ENCODE measurements at places on chromosomes 5 and 9.
A peak's percentile ranks its signal among the peaks of the same experiment; 100 is the strongest.

DNA sequence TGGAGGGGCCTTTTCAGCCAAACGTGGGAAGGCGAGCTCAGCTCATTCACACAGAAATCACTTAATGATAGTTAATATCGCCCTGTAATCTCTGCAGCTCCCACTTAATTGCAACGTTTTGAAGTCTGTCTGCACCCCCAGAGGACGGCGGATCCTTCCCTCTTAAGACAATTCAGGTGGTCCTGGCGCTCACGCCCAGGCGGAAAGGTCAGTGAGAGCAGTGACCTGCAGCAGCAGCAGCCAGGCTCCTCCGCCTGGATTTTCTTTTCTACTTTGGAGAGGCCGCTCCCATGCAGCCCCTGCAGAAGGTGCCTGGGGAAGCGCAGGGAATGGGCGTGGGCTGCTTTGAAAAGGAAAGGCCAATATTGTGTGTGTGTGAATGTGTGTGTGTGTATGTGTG lies 400.9 kb upstream of the IRX1 start:
- DNase-seq, result no peak

DNA sequence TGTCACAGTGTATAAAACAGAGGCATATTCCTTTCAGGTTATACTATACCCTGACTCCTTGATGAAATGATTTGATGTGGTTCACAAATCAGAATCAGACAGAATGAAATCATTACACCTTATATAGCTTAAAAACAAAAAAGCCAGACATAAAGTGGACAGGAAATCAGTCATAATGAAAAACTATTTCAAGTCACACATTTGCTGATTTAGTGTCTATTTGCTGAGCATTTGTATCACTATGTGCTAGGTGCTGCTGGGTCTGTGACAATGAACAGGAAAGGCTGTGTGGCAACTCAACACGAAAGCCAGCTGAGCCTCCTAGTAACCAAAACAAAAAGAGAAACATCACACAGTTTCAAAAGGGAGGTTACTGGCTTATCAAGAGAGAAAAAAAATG lies 194.0 kb downstream of the EFNA5 start:
- no peak for DNase-seq

- DNase-seq, result no peak
Observed at GRCh38 chr5:135894789-135895188, 852 bp downstream of the IL9 start.

DNA sequence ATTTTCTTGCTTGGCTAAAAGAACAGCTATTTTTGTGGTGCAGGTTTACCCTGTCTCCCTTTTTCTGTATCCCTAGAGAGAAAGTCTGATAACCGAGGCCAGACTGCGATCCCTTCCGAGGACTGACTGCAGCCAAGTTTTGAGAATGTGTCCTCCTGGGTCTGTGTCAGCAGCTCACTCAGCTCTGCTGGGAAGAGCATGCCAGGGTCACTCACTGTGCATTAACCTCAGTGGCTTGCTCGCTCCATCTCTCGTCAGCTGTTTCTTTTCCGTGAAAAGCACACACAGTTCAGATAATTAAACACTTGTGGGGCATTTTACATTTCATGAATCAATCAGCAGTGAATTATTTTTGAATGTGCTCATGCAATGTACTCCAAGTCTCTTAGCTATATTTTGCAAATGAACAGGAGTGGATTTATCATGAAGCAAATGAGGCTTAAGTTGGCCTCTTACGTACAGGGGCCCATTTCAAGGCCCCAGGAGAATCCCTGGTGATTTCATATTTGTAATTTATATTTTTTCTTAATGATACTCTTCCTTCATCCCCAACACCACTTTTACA lies 252.1 kb downstream of the SMARCA2 start:
- DNase-seq, result peak; percentile 44

- DNase-seq, result no peak
Observed at GRCh38 chr9:125960626-125961025, 213.5 kb downstream of the PBX3 start.

- DNase-seq, result no peak
Observed at GRCh38 chr9:121298016-121298538, 30.1 kb downstream of the GSN start.

DNA sequence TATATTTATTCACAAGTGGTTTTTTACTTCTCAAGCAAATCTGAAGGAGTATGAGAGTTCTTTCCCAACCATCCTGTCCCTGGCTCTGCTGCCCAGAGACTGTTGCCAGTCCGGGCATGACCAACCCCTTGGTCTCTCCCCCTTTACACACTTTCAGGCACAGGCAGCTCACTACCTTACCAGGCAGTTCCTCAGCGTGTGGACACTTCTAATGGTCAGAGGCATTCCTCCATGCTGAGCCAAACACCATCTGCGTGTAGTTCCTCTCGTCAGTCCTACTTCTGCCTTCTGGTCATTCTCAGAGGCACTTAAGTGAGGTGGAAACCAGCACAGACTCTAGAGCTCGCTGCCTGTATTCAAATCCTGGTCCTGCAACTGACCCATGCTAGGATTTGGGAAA lies 56.1 kb downstream of the TSTD2 start:
- DNase-seq, result no peak

GRCh38 chr5:172311605-172312004 lies 28.0 kb upstream of the UBTD2 start:
- DNase-seq, result no peak

- DNase-seq, result no peak
Observed at GRCh38 chr5:121377461-121377860, 474.2 kb upstream of the FTMT start.

GRCh38 chr9:29717631-29718030 lies 2144.3 kb upstream of the C9orf72 start:
- no peak for DNase-seq

- DNase-seq, result no peak
Observed at GRCh38 chr5:155529362-155529761, 515.8 kb downstream of the KIF4B start.

DNA sequence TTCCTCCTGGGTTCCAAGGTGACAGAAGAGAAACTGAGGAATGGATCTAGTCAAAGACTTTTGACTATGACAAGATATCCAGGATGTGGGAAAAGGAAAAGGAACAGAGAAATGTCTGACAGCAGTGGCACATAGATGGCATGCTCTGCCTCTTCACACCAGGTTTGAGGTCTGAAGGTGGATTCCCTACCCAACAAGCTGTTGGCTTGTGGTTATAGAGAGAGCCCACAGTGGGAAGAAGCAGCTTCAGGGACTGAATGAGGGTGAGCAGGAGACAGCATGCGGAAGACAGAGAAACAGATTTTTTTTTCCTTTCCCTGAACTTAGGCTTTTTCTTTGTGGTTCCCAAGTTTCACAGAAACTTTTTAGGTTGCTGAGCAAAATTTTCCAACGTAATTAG lies 20.6 kb downstream of the IFNW1 start:
- no peak for DNase-seq

GRCh38 chr9:19689328-19690101 lies 99.3 kb downstream of the SLC24A2 start:
- DNase-seq, result peak; percentile 3

- peak; percentile 43 for DNase-seq
Observed at GRCh38 chr5:120372899-120373298, 91.2 kb upstream of the PRR16 start.

DNA sequence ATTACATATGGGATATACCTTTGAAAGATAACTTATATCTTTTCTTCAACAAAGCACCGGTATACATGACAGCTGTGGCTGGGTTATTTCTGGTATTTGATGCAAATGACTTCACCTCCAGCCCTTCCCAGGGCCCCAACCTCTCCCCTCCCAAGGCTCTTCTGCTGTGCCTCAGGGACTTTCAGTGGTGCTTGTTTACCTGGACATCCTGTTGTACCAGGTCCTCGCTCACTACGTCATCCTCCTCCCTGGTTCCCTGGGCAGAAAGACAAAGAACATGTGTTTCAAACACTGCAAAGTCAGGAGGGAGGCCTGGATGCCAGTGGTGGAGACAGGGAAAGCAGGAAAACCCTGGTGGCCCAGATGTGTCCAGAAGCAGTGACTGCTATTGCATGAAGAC lies 23.4 kb downstream of the ANXA6 start:
- no peak for DNase-seq

DNA sequence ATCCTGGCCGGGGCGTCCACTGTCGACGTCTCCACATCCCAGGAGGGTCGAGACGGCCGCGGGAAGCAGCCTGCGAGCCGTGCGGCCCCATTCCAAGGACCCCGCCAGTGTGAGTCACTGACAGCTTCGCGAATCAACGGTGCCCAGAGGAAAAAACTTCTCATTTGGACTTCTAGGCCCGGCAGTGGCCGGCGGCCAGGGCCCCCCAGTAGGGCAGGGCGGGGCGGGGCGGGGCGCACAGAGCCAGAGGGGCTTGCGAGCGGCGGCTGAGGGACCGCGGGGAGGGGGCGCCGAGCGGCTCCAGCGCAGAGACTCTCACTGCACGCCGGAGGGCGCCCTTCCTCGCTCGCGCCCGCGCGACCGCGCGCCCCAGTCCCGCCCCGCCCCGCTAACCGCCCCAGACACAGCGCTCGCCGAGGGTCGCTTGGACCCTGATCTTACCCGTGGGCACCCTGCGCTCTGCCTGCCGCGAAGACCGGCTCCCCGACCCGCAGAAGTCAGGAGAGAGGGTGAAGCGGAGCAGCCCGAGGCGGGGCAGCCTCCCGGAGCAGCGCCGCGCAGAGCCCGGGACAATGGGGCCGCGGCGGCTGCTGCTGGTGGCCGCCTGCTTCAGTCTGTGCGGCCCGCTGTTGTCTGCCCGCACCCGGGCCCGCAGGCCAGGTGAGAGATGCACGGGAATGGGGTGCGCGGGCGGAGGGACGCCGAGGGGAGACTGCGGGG lies at the start of gene F2R:
F2R (plus strand) TSS at position 391 of the 720 bp plus-strand sequence; CDS start at position 573, 182 bp downstream.
- DNase-seq, result peak; percentile 66

GRCh38 chr9:98142182-98142907 lies 23.3 kb upstream of the TRIM14 start:
- DNase-seq, result no peak

- DNase-seq, result peak; percentile 77
Observed at GRCh38 chr5:96117771-96118651, 156.4 kb upstream of the ELL2 start.

DNA sequence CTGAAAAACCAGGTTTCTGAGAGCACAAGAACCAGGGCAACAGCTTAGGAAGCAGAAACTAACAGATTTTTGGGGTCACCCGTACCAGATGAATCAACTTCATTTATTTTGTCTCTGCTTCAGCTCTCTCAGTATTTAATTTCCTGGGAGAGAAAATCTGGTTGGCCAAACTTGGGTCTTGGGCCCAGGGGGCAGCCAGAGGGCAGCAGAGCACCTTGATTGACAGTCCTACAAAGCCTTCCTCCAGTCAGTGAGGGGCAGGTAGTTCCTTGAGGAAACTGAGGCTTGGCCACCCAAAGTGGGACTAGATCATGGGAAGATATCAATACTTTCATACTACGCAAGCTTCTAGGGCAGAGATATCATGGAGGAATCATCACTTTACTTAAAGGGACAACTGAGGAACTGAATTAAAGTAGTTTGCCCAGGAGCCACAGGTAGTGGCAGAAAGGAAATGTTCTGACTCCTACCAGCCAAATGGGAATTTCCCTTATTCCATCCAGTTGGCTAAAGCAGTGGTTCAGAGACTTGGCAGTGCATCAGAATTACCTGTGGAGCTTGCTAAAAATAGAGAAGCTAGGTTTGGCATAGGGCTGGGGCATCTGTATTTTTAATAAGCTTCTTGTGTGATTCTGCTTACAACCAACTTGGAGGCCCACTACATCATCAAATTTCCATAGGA lies 21.5 kb upstream of the ARHGAP26 start:
- DNase-seq, result peak; percentile 21

DNA sequence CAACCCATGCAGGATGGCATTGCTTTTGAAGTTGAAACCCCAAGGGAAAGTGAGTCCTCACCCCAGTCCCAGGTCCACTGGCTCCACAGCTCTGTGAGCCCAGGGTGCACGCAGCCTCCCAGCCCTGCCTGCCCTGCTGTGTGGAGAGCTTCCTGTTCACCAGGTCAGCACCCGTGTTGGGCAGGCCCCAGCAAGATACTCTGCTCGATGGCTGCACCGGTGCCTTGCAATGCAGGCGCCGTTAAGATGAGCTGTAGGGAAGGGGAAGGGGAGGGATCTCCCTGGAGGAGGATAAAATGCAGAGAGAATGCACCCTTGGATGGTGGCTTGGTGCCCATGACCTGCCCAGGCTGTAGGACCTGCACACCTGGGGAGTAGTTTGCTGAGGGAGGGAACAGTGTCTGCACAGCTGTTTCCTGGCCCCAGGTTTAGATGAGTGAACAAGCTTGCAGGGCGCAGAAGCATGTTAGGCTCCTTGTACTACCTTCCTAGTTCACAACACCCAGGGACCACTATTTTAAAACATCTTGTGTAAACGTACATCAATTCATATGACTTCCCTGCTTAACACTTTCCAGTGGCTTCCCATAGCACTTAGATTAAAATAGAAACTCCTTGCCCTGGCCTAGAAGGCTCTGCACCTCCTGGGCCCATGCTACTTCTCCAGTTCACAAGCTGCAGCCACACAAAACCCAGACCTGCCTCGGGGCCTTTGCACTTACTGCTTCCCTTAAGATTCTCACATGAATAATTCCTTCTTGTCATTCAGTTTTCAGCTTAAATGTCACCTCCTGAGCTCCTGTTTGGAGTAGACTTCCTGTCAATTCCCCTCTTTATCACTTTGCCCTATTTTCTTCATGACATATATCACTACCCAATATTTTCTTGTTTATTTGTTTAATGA lies 19.6 kb downstream of the FAT2 start:
- DNase-seq, result no peak

GRCh38 chr5:158553195-158553961 lies 546.3 kb downstream of the EBF1 start:
- no peak for DNase-seq

GRCh38 chr9:27496135-27496504 lies 28.0 kb upstream of the IFNK start:
- DNase-seq, result no peak

GRCh38 chr5:17258431-17258830 lies 41.0 kb downstream of the BASP1 start:
- DNase-seq, result peak; percentile 49

GRCh38 chr9:94772639-94773303 lies 46.3 kb downstream of the AOPEP start:
- peak; percentile 59 for DNase-seq

- DNase-seq, result no peak
Observed at GRCh38 chr9:128002959-128003358, 22.2 kb upstream of the EEIG1 start.

GRCh38 chr5:134022333-134022732 lies 17.6 kb upstream of the VDAC1 start:
- no peak for DNase-seq

- no peak for DNase-seq
Observed at GRCh38 chr5:160655717-160656116, 196.3 kb downstream of the ATP10B start.

DNA sequence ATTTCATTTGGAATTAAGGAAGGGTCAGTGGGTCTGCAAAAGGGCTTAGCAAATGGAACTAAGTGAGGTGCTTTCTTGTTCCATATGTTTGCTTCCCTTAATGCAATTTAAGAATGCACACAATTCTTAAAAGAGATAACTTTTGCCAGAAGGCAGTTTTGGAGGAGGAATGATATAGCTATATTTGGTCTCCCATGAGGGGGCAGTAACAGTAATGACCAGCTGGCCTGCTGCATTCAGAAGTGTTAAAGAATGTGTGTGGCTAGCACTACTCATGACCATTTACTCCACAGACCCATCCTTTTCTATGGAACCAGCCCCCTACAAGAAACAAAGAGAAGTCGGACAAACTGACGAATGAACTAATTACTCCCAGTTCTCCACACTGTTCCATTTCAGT lies 638.9 kb downstream of the RAB3C start:
- DNase-seq, result peak; percentile 11

- DNase-seq, result no peak
Observed at GRCh38 chr5:101346447-101346846, 443.4 kb upstream of the ST8SIA4 start.

GRCh38 chr9:70566751-70567150 lies 152.3 kb upstream of the KLF9 start:
- no peak for DNase-seq
